ENCODE measurements at places on chromosomes 1 and 21. TPM values are rescaled to one million over a fixed set of nuclear protein-coding genes. Genes with fewer than 3 reads are reported as not detected.

- no peak for DNase-seq
Measured at GRCh38 chr1:26038904-26039303, 7.0 kb downstream of the SLC30A2 start.

Gene FAM163A
- total RNA-seq, result 0.65 TPM

DNA sequence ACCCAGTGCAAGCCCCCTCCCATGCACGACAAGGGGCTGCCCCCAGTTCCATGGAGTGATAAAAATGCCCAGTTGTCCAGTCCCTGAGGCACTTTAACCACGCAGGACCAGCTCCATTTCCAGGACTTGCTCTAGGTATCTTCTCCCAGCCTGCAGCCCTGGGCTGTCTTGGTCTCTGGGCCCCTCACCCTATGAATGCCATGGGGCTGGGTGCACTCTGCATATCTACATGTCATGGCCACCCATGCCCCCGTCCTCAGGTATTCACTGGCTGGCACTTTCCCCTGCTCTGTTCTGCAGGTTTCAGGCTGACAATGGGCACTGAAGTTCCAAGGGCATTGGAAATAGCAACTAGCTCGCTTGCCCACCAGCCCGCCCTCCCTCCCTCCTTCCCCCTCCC, 19.6 kb upstream of the C1orf174 start:
- peak; percentile 9 for DNase-seq

DNA sequence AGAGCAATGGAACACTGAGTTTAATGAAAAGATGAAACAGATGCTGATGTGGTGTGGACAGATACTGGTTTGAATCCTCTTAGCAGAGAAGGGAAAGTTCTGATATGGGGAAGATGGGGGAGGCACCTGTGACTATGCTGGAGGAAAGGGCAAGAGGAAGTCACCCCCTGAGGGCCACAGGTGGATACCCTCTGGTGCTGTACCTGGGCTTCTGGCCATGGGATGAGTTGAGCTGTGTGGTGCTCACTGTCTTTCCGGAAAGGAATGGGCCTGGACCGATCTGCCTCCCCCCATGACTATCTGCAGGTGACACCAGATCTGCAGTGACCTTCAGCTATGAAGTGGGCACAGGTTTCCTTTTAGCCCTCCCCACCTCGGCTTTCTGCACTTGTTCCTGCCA, 52.4 kb downstream of the IER5 start:
- no peak for DNase-seq

Gene TLCD4
- 53.6 TPM for total RNA-seq

GRCh38 chr1:67211589-67212563, 45.6 kb downstream of the IL23R start:
- no peak for DNase-seq

GRCh38 chr1:54172614-54173599, 20.1 kb upstream of the CDCP2 start:
- DNase-seq, result no peak

- no peak for DNase-seq
Measured at GRCh38 chr1:241272828-241273227, 84.2 kb downstream of the RGS7 start.

- no peak for DNase-seq
Measured at GRCh38 chr1:42845866-42846256, 552 bp upstream of the ZNF691 start.

Gene AKNAD1
- total RNA-seq, result not detected

DNA sequence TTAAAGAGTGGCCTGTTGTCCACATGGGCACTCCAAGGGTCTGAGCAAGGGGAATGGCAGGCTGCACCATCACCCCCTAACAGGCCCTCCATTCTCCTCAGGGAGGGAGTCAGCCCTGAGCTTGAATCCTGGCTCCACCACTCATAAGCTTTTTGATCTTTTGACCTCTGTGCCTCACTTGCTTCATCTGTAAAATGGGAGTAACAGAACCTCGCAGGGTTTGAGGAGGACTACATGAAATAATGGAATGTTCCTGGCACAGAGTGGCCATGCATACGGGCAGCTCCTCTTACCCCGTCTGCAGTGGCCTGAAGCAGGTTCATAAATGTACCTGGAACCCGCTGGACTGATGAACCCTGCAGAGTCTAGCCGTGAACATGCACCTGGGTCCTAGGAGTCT, 2.1 kb upstream of the XKR8 start:
- no peak for DNase-seq

DNA sequence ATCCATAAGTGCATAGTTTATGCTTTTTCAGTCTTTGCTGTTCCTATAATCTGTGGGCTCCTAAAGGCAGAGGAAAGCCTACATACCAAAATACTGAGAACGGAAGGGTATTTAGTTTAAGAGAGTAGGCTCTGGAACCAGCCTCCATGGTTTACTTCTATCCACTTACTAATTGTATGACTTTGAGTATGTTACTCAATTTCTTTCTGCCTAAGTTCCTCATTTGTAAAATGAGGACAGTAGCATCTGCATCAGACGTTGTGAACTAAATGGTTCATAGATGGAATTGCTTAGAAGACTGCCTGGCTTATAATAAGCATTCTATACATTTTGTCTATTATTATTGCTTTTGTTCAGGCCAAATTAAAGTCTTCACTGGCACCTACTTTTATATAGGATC, 111.0 kb downstream of the NTNG1 start:
- DNase-seq, result no peak

DNA sequence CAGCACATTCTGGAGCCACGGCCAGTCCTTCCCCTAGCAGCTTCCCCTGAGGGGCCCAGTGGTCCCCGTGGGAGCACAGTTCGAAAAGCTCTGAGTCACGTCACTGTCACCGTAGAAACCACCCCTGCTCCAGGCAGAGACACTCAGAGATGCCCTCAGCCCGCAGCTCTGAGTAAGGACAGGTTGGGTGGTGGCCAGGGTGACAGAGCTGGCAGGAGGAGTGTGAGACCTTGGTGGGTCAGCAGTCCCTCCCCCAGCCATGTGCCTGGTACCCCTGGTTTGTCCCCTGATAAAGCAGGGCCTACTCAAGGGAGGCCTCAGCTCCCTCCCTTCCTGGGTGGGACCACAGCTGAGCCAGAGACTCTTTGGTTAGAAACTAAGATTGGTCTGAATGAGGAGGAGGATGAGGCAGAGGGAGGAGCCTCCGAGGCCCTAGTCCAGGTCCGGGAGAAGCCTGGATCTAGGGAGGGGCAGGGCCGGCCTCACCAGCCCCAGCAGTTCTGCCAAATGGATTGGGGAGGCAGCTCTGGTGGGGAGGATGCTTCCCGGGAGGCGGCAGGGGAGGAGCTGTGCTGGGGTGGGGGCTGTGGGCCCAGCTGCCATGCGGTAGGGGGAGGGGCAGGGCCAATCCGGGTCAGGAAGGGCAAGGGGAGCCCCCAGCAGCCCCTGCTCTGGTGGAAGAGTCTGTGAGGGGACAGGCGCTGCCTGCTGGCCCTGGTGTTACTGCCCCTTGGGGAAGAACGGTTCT, 55.2 kb downstream of the SLC9A1 start:
- DNase-seq, result peak; percentile 81

- DNase-seq, result no peak
Measured at GRCh38 chr1:228316589-228317387, 89.8 kb downstream of the TRIM11 start.

DNA sequence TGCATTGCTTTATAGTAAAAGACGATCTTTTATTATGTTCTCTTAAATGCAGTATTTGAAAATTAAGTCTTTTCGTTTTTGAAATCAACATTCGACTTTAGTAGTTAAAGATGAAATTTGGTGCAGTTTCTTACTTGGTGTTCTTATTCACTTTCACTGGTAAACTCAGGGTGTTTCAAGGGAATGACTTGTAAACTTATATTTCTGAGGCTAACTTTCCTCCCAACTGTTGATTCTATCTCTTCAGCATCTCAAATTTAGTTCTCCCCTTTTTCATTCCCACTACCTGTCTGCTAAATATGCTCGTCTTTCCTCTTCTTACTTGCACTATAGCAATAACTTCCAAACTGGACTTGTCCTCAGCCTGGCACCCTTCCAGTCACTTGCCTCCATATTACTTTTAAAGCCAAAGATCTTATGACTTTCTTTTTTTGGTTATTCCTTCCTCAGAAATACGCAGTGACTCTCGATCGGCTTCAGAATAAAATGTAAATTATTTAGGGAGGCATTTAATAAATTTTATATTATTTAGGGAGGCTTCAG, 988 bp downstream of the SLC35A3 start:
- DNase-seq, result no peak

DNA sequence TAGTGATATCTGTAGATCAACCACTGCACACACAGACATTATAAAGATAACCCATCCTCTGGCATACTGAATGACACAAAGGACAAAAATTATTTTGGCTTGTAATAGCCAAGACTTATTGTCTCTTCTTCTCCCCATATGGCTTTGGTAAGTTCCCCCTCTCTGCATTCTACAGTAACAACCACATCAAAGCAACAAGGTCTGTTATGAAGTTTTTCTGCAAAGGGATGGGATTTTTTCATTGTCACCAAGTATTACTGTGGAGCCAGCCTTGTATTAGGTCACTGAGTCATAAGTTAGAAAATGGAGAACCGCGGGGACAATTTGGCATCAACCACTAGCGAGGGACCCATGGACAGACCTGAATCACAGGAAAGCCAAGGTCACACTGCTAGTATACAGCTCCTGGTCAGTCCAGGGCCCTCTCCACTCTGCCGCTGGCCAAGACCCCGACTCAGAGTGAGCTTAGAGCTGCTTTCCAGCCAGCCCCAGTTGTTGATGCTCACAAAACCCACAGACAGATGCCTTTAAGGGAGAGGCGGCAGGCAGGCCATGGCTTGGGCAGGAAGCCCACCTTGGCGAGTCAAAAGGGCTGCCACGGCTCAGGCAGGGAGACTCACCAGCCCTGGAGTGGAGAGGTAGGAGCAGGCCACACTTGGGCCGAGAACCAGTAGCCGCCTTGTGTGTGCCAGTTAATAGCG, 6.0 kb downstream of the PABPC4 start:
- DNase-seq, result no peak

GRCh38 chr1:2595261-2595811, 8.8 kb downstream of the PRXL2B start:
- peak; percentile 57 for DNase-seq

- DNase-seq, result no peak
Measured at GRCh38 chr1:16410803-16411202, 26.4 kb downstream of the SPATA21 start.

Gene DNAJC28
- 7.6 TPM for total RNA-seq

GRCh38 chr1:211118407-211119102, 15.4 kb downstream of the KCNH1 start:
- no peak for DNase-seq

Gene FCRL2
- not detected for total RNA-seq

Gene RHD
- total RNA-seq, result not detected

DNA sequence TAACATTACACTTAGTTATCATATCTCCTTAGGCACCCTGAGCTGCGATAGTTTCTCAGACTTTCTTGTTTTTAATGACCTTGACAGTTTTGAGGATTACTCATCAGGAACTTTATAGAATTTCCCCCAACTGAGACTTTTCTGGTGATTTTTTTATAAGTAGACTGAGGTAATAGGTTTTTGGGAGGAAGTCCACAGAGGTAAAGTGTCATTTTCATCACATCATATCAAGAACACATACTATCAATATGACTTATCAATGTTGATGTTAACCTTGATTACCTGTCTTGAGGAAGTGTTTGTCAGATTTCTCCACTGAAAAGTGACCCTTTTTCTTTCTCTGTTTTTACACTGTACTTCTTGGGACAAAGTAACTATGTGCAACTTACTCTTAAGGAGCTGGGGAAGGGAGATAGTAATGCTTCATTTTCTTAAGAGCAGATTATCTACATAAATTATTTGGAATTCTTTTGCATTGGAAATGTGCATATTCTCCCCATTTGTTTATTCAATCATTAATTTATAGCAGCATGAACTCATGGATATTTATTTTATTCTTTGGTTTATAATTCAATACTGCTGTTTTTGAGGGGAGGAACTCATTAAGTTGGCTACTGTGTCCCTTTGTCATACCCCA, 72.8 kb upstream of the HSD17B7 start:
- DNase-seq, result no peak

GRCh38 chr1:212438831-212439237, 6.1 kb downstream of the NENF start:
- no peak for DNase-seq

GRCh38 chr1:175514387-175514953, 228.9 kb downstream of the TNR start:
- no peak for DNase-seq

Gene SFN
- total RNA-seq, result not detected

- peak; percentile 55 for DNase-seq
Measured at GRCh38 chr1:1942753-1943656, 23.9 kb upstream of the TMEM52 start.

DNA sequence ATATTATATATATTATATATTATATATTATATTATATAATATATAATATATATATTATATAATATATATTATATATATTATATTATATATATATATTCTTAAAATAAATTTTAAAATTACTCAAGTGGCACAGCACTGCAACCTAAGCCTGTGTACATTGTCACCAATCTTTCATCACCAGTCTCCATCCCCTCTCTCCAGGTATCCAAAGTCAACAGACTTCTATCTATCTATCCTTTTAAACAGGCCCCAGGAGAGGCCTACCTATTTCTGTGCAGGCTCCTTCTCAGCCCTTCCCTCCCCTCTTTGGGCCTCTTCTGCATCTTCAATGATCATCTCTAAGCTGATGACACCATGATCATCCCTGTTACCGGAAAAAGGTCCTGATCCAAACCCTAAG, 111.7 kb downstream of the RHOU start:
- DNase-seq, result no peak

GRCh38 chr1:237838904-237839534, 51.7 kb downstream of the ZP4 start:
- no peak for DNase-seq

Gene IGSF9
- 0.30 TPM for total RNA-seq

Gene WNT3A
- total RNA-seq, result not detected

- DNase-seq, result no peak
Measured at GRCh38 chr1:178486100-178487069, 10.4 kb downstream of the CLEC20A start.

DNA sequence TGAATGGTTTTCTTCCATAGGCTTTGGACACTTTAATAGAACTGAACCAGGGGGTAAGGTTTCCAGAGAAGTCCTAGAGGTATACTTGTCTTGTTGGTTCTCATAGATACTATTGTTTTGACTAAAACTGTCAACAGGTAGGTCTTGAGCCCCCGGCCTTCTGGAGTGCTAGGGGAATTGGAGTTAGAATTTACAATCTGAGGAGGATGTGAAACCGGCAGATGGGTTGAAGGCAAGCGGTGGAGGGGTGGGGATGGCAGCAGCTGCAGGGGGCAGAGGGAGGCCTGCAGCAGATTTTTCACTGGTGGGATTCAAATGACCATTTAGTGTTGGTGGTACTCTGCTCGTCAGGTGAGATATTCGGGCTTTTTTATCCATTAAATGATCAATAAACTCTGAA, 4.3 kb upstream of the CD1D start:
- no peak for DNase-seq

DNA sequence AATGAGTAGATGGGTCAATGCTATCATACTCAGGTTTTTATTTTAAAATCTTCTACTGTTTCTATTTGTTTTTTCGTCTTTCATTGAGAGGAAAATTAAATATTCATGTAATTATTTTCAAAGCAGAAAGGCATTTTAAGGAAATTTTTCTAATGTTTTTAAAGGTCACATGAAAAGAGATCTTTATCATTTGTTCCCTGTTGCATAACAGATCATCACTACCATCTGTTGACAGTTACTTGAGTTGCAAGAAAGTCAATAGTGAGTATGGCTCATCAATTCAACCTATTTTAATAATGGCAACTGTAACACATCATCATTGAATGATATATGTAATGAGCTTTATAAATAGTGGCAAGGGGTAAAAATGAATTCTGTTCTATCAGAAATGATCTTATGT, 369.7 kb downstream of the DPYD start:
- DNase-seq, result no peak
